Dorsolateral prefrontal cortex (tissue), 122 donors: ENCODE measurements at places on chromosomes 13 and 19.

- DNase-seq = no peak
Observed at GRCh38 chr19:49558591-49558990, 21.8 kb downstream of the NOSIP start.

- DNase-seq = no peak
Observed at GRCh38 chr13:44908266-44908665, 81.0 kb downstream of the NUFIP1 start.

GRCh38 chr13:40552895-40553294 lies 113.5 kb downstream of the FOXO1 start:
- DNase-seq = no peak

GRCh38 chr13:100674572-100674871 lies at the start of gene TMTC4:
TMTC4 (minus strand) TSS chr13:100674795; CDS start chr13:100670362, 4,433 bp downstream.
- DNase-seq = no peak

DNA sequence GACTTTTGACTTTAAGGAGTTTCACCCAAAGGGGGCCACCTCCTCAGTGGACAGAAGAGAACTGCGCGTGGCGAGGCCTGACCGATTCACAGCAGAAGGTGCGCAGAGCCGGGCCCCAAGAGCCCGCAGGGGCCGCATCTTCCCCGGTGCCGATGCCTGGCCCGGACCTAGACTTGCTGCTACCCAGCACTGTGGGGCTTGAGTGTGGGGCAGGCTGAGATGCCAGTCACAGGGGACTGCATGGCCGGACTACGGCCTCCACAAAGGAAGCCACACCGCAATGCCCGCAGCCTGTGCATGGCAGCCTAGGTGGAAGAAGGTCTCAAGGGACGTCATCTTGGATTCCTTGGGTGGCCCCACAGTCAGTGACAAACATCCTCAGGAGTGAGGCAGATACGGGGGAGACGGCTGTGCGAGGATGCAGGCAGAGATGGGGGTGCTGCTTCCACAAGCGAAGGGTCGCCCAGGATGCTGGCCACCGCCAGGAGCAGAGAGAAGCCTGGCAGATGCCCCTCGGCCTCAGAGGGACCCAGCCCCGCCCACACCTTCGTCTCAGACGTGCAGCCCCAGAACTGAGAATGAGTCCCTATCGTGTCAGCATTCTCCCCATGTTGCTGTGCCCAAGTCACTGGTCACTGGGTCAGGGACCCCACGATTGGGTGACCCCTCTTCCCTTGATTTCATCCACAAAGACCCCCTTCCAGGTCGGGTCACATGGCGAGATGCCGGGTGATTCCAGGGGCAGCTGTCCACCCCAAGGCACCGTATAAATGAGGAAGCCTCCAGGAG lies 16.9 kb downstream of the MOB3A start:
- no peak for DNase-seq

- DNase-seq = no peak
Observed at GRCh38 chr13:86601351-86601750, 802.1 kb upstream of the SLITRK6 start.

GRCh38 chr19:12769689-12770088 lies 5.7 kb downstream of the HOOK2 start:
- DNase-seq = no peak

DNA sequence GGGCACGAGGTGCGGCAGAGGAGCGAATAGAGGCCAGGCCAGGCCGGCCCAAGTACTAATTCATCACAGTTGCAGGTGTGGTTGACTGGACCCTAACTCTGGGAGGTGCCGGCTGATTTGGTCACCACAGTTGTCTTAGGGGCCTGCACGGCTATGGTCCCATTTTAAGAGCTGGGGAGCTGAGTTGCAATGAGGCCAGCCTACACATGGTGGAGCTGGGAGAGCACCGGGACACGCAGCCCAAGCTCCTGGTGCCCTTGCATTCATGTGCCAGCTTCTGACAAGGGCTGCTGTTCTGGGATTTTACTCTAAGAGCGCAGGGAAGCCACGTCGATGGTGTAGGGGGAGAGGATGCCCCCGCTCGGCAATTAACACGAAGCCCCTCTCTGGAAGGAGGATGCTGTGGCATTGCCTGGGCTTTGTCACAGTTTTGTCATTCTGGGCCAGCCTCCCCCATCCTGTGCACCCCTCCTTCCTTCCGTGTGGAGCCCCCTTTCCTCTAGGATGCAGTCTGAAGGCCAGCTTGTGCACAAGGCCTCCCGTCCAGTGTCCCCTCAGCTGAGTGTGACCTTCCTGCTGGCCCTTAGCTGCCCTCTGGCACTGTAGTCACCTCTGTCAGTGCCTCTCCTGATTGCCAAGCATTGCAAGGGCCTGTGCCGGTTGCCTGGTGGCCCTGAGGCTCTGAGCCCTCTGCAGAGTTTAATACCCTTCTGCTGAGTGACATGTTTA lies 109.4 kb upstream of the C1QTNF9B start:
- no peak for DNase-seq

DNA sequence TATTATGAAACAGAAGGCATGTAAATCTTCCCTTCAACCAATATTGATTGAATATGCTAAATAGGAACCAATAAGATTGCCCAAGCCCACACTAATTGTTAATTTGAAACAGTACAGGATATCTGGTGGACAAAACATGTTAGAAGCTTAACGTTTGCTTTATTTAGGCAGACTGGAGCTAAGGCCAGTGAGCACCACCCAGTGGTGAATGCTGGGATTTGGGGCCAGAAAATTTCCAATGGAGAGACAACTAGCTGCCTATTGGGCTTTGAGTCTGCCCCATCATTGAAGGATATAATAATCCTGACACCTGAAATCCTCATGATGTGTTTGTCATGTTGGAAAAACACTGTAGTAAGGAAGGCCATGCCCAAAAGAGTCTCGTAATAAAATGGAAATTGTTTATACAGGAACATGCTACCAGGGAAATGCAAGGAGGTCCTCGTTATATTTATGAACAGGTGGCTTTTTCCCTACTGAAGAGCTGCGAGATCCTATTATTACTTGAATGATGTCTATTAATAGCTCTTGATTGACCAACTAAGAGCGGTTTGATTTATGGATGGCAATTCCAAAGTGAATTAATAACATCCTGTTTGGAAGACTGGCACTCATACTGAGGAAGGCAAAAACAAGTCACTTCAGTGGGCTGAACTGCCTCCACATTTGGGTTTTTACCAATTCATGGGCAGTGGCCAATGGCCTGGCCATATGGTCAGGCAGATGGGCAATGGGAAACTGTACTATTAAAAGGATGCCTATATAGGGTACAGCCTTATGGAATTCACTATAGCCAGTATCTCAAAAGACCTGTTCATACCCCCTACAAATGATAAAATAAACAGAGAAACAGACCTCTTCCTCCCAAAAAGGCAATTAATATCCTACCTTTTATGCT lies 8.7 kb downstream of the SIGLECL1 start:
- peak; percentile 51 for DNase-seq

DNA sequence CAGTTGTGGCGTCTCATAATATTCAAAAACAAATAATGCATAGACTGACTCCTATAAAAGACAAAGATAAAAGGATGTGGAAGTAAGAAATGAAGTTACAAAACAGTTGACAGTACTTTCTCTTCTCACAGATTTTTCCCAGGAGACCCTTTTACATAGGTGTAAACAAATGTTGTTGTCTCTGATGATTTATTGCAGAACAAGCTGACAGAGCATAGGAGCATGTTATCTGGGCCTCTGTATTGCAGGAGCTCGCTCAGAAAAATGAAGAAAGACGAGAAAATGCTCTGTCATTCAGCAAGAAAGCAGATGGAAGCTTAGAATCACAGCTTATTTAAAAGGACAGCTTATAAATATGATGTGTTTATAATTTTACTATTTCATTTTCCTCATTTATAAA lies 353.6 kb upstream of the GPC6 start:
- no peak for DNase-seq

GRCh38 chr19:28074773-28075172 lies 1138.2 kb downstream of the UQCRFS1 start:
- DNase-seq = no peak

- DNase-seq = no peak
Observed at GRCh38 chr13:28550091-28550490, 55.2 kb upstream of the FLT1 start.

DNA sequence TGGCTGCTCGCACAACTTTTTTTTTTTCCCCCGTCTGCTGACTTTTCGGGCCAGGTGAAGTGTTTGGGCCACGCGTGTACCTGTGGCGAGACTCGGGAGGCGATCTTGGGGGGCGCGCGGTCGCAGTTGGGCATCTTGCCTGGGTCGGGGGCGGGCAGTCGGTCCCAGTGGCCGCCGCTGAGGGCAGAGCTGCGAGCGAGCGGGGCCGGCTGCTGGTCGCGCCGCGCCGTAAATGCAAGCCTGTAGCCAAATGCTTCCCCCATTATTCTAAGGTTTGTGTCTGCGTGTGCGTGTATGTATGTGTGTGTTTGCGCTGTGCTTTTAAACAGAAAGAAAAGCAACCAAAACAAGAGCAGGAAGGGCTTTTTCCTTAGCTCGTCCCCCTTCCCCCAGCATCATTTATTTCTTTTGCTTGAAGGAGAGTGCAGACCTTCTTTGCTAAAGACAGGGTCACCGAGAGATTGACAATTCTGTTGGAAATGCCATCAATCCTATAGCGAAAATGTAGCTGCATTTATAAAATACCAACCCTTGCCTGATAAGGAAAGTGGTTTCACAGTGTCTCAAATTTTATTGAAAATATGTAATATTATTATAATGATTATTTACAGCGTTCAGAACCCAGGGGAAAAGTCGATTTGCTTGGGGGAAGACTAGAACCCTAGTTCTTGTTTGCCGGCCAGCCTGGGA lies 143.2 kb upstream of the ZNF536 start:
- DNase-seq = no peak

DNA sequence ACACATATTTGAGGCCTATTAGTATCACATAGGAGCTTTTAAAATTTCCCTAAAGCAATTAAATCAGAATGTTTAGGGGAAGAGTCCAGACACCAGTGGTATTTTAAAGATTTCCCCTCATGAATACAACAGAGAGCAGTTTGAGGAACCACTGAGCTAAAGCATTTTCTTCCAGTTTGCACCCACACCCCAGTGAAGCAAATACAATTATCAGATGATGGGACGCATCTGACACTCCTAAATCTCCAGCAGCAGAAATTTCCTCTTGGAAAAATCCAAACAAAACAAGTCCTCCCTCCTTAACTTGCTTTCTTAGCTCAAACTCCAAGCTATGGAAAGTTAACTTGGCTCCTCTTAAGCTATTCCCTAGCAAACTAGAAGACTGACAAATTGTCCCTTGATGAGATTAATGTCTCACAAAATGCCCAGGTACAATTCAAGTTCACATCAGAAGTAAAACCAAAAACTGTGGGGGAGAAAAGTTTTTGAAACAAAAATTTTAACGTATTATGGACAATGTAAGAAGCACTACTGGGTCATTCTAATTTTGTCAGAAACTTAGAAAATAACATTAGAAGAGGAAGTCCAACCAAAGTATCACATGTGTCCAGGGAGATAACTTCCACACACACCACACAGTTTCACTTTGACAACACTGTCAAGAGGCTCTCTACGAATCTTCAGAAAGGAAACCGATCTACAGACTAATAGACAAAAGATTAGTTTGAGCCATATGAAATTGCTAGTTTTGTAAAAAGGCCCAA lies 74.1 kb downstream of the ABCC4 start:
- DNase-seq = no peak

GRCh38 chr13:97758317-97758716 lies 195.2 kb upstream of the IPO5 start:
- no peak for DNase-seq

DNA sequence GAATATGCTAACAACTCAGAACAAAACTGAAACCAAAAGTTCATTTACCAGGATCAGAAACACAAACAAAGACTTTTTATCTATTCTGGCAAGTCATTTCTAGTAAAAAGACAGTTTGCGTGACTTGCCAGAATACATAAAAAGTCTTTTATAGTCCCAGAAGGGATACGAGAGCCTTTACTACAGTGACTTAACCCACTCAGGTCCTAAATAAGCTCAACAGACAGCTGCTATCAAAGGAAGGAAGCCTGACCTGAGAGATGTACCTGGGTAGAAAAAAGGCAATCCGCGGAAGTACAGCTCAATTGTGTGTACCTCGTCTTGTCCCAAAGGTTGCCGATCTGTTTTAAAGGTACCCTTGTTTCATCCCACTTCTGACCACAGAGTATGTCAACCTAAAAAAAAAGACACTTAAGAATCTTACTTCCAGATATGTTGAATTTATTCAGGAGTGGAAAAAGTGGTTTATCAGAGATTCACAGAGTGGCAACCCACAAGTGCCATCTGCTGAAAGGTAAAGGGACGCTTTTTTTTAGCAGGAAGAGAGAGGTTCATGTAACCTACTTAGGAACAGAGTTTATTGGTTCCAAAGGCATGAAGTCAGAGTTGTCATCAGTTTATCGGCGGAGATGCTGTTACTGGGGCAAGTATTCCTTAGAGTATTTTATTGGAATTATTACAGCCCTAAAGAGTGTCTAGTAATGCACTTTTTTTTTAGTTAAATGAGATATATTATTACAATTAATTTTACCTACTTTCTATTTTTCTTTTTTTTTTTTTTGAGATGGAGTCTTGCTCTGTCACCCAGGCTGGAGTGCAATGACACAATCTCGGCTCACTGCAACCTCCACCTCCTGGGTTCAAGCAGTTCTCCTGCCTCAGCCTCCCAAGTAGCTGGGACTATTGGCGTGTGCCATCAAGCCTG lies 69.7 kb upstream of the C1QTNF9B start:
- no peak for DNase-seq

GRCh38 chr19:723247-723646 lies 14.5 kb downstream of the PALM start:
- DNase-seq = no peak

GRCh38 chr13:93249364-93250306 lies 23.0 kb downstream of the GPC6 start:
- DNase-seq = no peak

DNA sequence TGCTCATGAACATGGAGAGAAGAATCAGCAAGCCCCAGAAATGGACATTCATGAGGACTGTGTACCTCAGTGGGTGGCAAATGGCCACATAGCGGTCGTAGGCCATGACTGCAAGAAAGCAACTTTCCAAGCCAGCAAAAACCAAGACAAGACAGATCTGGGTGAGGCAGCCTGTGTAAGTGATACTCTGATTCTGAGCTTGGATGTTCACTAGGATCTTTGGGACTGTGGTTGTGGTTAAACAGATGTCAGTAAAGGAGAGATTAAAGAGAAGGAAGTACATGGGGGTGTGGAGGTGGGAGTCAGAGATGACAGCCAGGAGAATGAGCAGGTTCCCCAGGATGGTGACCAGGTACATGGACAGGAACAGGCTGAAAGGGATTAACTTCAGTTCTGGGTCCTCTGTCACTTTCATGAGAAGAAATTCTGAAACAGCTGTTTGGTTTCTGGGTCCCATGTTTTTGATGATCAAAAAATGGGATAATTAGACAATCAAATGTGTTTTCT lies at the start of gene OR7G1:
OR7G1 (minus strand) TSS at position 457 of the 507 bp plus-strand sequence; CDS start at position 457, 0 bp downstream.
- no peak for DNase-seq

DNA sequence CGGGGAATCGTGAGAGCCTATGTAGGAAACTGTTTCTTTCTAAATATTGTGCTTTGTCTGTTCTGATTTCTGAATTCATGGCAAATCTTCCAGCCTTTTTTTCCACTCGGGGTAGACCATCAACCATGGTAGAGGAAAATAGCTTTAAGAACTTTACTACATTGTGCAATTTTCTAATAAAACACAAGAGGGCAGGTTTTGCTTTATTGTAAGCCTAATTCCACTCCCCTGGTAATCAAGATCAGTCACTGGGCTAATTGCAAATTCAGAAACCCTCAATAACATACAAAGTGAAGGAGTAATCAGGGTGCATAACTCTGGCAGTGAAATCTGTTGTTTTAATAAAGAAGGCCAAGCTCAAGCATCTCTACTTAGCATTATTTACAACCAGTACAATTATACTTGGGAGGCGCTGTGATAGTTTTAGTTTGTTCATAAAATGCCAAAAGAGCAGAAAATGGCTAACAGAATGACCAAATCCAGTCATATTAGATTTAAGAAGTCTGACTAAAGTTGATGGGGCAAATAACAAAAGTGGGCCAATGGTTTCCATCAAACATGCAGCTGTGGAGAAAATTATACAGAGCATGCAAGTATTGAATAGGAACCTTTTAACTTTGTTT lies 43.8 kb downstream of the DCT start:
- DNase-seq = no peak
